Urinary bladder (tissue), 4 donors: ENCODE measurements at places on chromosomes 4 and X. TPM values are rescaled to one million over a fixed set of nuclear protein-coding genes. Genes with fewer than 3 reads are reported as not detected.

ITIH6 gene
- 0.05 TPM for total RNA-seq

PABPC5 gene
- total RNA-seq, result 11.9 TPM

VEGFD gene
- 2.6 TPM for total RNA-seq

OTOP1 gene
- total RNA-seq, result not detected

MAGEC3 gene
- not detected for total RNA-seq

MAOB gene
- total RNA-seq, result 12.3 TPM

RBMXL3 gene
- not detected for total RNA-seq
